ENCODE measurements at places on chromosomes 2 and 18.

GRCh38 chr18:389658-390357, 110.7 kb downstream of the COLEC12 start:
- DNase-seq, result no peak

- no peak for DNase-seq
These were observed 11.6 kb upstream of the GREB1L start for GRCh38 chr18:21230436-21230835.

DNA sequence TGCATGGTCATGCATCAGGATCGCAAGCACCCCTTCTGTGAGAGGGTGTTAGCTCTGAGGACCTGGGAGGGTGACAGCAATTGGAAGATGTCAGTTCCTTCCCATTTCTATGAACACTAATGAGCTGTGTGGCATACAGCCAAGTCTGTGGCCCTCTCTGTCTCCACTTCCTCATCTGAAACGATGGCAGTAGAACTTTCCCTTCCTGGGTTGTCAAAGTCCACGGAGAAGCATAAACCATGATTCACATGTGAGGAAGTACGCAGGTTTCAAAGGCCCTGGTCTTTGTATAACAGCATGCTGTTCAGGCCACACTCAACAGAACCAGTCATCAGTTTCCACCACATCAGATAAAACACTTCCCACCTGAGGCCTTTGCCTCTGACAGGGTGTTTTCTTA, 167.4 kb upstream of the RAB6C start:
- DNase-seq, result no peak

GRCh38 chr2:106843910-106844250, 42.1 kb downstream of the ST6GAL2 start:
- DNase-seq, result no peak

- no peak for DNase-seq
These were observed 213.8 kb upstream of the HAAO start for GRCh38 chr2:43005975-43006833.

DNA sequence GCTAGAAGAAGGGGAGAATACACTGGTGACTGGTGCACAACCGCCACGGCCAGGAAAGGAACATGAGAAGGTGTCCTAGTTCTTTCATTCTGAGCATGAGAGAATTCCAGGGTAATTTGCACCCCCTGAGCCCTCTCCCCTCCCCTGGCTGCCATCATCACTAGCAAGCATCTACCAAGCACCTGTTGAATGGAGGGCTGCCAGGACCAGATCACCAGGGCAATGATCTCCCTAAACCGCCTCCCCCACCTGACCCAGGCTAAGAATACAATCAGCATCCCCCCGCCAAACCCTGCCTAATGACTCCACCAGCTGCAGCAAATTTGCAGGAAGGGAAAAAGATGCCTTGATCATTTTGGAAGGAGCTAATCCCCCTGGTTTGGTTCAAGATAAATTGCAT, 100.2 kb downstream of the STPG4 start:
- DNase-seq, result no peak

- DNase-seq, result no peak
These were observed 360.3 kb downstream of the FBXO15 start for GRCh38 chr18:73787316-73787715.

DNA sequence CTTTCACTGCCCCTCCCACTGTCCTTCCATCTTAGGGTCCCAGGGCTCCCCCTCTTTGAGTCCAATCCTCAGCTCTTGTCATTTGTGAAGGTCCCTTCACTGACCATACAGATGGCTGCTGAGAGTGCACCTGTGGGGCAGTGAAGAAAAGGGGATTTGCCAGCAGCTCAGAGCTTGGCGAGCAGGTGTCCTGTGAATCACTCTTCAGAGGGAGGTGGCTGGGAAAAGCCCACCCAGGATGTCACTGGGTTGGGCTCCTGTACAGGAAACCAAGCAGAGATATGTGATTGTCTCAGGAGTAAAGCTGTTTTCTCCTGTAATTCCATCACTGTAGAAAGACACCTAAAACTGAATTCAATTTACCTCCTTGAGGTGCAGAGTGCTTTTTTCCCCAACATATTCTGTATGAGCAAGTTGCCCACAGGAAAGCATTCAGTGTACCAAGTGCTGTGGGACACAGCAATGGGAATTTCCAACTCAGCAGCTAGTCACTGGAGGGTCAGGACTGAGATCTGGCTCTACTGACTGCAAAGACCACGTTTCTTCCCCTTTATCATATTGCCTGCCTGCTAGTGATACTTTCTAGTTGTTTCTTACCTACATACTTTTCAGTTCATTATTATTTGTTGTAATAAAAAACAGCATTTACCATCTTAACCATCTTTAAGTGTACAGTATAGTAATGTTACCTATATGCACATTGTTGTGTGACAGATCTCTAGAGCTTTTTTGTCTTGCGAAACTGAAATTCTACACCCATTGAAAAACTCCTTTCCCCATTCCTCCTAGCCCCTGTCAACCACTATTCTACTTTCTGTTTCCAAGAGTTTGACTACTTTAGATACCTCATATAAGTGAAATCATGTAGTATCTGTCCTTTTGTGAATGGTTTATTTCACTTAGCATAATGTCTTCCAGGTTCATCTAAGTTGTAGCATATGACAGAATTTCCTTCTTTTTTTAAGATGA, 239.1 kb downstream of the TSN start:
- DNase-seq, result no peak

DNA sequence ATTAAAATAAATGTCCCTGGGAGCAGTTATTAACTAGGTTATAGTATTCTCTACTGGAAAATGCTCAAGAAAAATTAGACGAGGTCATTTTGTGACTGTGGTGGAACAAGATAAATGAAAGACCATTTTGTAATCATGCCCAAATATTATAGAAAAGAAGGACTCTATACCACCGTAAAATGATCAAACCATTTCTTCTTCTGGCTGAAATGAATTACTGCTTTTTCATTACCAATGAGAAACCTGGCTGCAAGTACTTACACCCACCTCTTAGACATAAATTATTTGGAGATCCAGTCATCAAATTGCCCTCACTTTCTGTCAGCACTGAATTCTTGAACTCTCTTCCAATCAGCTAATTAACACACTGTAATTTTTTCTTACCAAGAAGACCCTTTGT, 74.2 kb upstream of the FSIP2 start:
- DNase-seq, result no peak

DNA sequence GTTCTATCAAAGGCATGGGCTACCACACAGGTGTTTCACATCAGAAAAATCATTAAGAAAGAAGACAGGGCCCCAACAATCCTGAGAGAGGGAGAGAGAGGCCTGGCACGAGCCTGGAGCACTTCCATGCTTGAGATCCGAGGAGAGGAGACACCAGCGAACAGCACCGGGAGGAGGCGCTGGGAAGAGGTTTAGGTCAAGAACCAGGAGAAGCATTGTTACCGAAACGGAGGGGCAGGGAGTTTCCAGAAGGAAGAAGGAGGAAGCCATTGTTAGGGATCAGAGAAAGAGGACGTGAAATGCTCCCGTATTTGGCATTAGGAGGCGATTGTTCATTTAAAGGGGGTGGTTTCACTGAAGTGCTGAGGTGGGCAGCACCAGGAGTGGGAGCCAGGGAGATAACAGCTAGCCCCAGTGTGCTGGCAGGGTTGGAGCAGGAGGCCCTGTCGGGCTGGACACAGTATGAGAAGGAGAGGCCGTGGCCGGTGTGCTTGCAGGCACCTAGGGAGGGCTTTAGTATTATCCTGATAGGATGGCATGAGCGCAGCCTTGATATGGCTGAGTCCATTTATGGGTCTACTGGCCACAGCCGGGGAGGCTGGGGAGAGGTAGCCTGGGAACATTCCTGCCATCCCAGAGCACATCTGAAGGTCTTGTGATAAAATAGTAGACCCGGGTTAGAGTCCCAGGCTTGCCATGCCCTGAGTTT, 244.9 kb downstream of the KLHL29 start:
- no peak for DNase-seq

DNA sequence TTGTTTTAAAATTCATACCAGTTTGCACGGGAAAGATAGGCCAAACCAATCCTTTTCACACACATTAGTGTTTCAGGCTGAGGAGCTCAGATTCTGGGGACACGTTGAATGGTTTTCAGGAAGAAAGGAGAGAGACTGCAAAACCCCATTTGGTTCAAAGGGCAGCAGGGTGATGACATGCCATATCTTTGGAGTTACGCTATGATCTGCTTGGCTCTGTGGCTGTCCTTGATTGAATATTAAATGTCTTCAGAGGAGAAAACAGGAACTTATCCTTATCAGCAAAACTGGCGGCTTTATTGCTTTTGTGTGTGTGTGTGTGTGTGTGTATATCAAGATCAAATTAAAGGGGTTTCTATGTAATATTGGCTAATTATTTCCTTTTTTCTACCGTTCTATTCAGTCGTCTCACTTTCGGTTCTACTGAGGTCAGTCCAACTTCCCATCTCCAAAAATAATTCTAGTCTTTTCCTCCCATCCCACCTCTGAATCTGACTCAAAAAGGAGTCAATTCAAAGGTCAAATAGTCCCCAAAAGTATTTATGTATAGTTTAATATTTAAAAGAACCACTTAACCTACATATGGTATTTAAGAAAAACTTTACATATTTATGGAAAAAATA, 292.9 kb upstream of the CCDC68 start:
- no peak for DNase-seq

DNA sequence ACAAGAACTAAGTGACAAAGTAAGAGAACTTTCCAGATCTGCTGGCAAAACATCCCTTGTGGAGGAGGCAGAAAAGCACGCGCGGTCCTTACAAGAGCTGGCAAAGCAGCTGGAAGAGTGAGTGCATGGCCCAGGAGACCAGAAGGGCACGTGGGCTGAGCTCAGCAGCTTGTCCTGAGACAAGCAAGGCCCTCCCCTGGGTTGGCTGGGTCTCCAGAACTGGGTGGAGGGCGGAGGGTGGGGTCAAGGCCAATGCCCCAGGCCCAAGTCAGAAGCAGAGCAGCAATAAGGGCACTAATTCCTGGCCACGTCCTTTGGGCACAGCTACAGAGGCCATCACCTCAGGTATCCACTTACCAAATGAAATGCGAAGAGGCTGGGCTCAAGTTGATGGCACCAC, 110.6 kb upstream of the TTC39C start:
- DNase-seq, result no peak

GRCh38 chr18:63374540-63374939, 7.5 kb upstream of the KDSR start:
- no peak for DNase-seq
